ENCODE measurements at places on chromosomes 2 and 18. TPM values are rescaled to one million over a fixed set of nuclear protein-coding genes. Genes with fewer than 3 reads are reported as not detected.

The CDK5R2 gene
- total RNA-seq: not detected

The FZD7 gene
- 19.0 TPM for total RNA-seq

The LYPD6 gene
- total RNA-seq: 0.23 TPM

The ANKRD44 gene
- 53.3 TPM for total RNA-seq

The CDH20 gene
- total RNA-seq: not detected

The FAM228A gene
- 3.9 TPM for total RNA-seq

The DSG1 gene
- not detected for total RNA-seq

DNA sequence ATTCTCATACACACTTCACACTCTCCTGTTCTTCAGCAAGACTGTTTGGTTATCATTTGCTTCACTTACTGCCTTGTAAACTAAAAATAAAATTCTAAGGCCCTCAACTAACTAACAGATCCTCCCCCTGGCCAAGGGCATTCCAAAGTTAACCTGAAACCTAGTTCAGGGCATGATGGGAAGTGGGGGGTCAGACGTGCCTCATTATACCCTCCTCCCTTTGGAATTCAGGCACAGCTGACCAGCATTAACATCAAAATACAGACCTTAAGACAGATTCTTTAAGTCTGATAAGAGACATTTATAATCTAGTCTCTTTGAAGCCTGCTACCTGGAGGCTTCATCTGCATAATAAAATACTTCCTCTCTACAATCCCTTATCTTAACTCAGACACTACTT is 221.0 kb downstream of the NOL4 start:
- no peak overlapping the region for H3K4me3 ChIP-seq
- no peak for DNase-seq
- H3K4me1 ChIP-seq: no peaks in the 10 kb centered on the region
- no peaks in the 10 kb centered on the region for H3K27me3 ChIP-seq
- H3K27ac ChIP-seq: no peak overlapping the region
- H3K36me3 ChIP-seq: no peaks in the 10 kb centered on the region

DNA sequence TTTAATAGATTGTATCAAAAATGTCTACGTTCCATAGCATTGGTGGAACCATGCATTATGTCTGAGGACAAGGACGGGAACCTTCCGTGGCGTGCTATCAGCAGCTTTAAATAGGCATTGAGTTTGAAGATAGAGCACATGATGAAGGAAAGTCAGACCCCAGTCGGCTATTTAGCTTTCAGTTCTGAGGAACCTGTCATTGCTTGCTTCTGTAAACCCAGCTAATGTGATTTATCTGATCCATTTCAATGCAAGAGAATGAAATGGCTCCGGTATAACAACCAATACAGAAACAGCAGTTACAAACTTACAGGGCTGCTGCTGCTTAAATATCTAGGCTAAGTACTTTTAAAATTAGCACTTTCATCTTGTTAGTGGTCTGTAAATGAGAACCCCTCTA is 503.3 kb downstream of the RNF144A start:
- H3K36me3 ChIP-seq: no peaks in the 10 kb centered on the region
- no peak overlapping the region for H3K4me3 ChIP-seq
- no peaks in the 10 kb centered on the region for H3K4me1 ChIP-seq
- DNase-seq: no peak
- H3K27me3 ChIP-seq: no peaks in the 10 kb centered on the region
- no peak overlapping the region for H3K27ac ChIP-seq

DNA sequence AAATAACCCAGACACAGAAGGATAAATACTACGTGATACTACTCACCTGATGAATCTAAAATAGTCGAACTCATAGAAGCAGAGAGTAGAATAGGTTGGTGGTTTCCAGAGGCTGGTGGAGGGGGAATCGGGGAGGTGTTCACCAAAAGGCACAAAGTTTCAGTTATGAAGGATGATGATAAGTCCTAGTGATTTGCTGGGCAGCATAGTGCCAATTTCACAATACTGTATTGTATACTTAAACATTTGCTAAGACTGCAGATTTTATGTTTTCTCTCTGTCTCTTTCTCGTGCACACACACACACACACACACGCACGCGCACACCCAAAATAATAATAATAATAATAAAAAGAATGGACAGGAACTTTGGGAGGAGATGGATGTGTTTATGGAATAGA is 220.3 kb upstream of the EPAS1 start:
- no peak overlapping the region for H3K4me3 ChIP-seq
- DNase-seq: no peak
- no peak overlapping the region for H3K27ac ChIP-seq
- H3K36me3 ChIP-seq: no peaks in the 10 kb centered on the region
- no peaks in the 10 kb centered on the region for H3K4me1 ChIP-seq

- no peak overlapping the region for H3K27ac ChIP-seq
- no peaks in the 10 kb centered on the region for H3K36me3 ChIP-seq
- no peaks in the 10 kb centered on the region for H3K4me1 ChIP-seq
- no peak overlapping the region for H3K4me3 ChIP-seq
- no peak for DNase-seq
- no peaks in the 10 kb centered on the region for H3K27me3 ChIP-seq
These were observed 259.0 kb downstream of the HNMT start for GRCh38 chr2:138223319-138223718.

DNA sequence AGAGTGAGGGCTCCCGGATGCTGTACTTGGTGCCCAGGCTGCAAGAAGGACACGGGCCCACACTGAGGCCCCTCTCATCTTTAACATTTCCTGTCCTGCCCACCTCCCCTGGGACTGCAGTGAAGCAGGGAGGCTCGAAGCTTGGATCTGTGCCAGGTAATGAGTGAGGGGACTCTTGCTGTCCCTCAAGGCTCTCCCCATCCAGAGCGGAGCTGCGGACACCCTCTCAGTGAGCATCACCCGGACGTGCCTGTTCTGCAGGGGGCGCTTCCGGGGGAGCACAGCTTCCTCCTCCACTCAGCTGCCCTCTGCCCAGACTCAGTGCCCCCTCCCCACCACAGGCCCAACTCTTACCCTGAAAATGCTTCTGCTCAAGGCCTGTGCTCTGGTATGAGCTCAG is 150.0 kb upstream of the MYCN start:
- H3K4me1 ChIP-seq: no peaks in the 10 kb centered on the region
- H3K36me3 ChIP-seq: no peaks in the 10 kb centered on the region
- H3K4me3 ChIP-seq: no peak overlapping the region
- H3K27ac ChIP-seq: no peak overlapping the region
- H3K27me3 ChIP-seq: no peaks in the 10 kb centered on the region
- no peak for DNase-seq

GRCh38 chr2:43412114-43412753 is 183.6 kb downstream of the THADA start:
- H3K4me3 ChIP-seq: no peak overlapping the region
- no peaks in the 10 kb centered on the region for H3K27me3 ChIP-seq
- no peaks in the 10 kb centered on the region for H3K36me3 ChIP-seq
- peaks cover 7% of the 10 kb centered on the region for H3K4me1 ChIP-seq

DNA sequence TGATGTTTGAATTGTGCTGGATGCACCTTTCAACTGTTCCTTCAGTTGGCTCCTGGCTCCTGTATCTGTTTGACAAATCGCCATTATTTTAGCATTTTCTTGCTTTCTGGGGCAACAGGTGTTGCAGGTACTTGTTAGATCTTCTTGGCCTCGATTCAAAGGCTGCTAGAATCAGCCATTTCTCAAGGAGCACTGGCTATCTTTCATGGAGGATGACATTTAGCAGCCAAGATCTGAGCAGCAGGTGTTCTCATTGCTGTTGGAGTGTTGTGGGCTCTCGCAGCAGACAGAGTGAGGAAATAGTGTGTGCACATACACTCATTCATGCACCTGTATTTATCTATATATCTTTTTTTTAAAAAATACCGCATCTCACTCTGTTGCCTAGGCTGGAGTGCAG is 52.2 kb downstream of the INPP5D start:
- no peak overlapping the region for H3K27ac ChIP-seq
- H3K4me3 ChIP-seq: no peak overlapping the region
- H3K4me1 ChIP-seq: no peaks in the 10 kb centered on the region
- DNase-seq: no peak
- H3K36me3 ChIP-seq: no peaks in the 10 kb centered on the region
- no peaks in the 10 kb centered on the region for H3K27me3 ChIP-seq

DNA sequence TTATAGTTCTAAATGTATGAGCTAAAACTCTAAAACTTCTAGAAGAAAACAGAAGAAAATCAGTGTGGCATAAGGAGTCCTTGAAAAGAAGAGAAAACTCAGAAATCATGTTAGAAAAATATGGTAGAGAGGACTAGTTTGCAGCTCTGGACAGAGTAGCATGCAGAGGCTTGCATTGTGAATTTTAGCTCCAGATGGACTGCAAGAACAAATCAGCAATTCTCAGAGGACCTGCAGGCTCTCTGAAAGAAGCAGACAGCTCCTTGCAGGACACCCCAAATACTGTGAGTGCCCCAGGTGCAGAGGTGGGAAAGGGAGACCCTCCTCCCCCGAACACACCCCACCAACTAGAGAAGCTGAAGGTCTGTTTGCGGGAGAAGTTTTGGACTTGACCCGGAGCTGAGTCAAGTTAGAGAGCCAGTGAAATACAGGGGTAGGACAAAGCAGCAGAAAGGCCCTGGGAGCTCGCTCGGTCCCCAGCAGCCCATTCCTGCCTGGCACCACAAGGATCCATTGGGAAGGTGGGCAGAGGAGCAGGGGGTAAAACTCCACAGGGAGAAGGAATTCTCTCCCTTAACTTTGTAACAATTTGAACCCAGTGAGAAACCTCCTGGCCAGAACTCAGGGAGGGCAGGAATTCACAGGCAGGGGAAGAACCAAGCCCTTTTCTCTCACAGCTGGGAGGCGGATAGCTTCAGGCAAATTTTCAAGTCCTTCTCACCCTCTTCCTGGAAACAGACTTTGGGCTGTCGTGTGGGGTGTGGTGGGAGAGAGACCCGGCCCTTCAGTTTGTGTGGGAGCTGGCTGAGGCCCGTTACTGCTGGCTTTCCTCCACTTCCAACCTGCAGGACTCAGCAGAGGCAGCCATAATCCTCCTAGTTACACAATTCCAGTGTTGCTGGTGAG is 216.2 kb upstream of the SLC35G4 start:
- no peaks in the 10 kb centered on the region for H3K27me3 ChIP-seq
- H3K4me3 ChIP-seq: no peak overlapping the region
- H3K4me1 ChIP-seq: no peaks in the 10 kb centered on the region
- no peaks in the 10 kb centered on the region for H3K36me3 ChIP-seq
- DNase-seq: no peak
- H3K27ac ChIP-seq: no peak overlapping the region

DNA sequence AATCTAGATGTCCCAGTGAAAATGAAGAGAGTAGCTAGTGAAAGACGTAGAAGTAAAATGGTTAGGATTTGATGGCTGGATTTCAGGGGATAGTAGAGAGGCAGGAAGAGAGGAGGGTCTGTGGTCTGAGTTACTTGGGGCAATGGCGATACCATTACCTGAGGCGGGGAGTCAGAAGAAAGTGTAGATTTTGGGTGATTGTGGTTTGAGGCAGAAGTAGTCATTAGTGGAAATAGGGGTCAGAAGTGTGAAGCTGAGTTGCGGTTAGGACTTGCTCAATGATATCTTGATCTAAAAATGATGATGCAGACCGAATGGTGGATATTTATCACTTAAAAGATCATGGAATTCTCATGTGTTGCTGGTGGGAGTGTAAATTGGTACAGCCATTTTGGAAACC is 41.0 kb downstream of the CEP192 start:
- DNase-seq: no peak
- no peaks in the 10 kb centered on the region for H3K36me3 ChIP-seq
- H3K27ac ChIP-seq: no peak overlapping the region
- no peaks in the 10 kb centered on the region for H3K27me3 ChIP-seq

- H3K4me3 ChIP-seq: peak overlapping the region; percentile 58
- DNase-seq: peak; percentile 90
- no peaks in the 10 kb centered on the region for H3K36me3 ChIP-seq
- H3K27me3 ChIP-seq: no peaks in the 10 kb centered on the region
These were observed 569 bp downstream of the BABAM2 start for GRCh38 chr2:27890924-27891672.

DNA sequence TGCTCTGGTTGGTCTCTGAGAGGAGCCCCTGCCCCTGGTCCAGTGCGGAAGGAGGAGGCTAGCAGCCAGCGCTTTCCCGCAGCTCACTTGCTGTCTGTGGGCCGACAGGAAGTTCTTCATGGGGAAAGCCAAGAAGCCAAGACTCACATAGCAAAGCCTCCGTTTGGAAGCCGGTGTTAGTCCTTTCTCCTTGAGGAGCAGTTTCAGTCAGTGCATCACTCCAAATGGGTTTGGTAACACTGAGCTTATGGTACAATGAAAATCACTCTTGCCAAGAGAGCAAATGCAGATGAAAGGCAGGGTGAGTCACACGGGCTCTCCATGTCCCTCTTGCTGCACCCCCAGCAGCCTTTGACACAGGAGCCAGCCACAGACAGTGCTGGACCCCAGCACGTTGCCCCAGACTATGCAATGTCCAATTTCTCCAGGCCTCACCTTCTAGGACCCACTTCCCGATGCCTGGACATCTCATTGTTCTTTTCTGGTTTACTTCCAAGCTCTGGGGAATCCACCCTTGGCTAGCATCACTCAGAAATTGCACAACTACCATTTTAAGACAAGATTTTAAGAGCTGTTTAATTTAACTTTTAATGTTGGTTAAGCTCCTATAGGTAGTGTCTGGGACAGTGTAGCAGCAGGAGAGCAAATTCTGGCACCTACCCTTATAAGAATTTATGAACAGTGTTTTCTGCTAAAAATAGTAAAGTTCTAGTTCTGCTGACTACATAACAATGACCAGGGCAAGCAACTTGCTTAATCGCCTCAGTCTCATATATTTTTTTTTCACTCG is 174.9 kb downstream of the ASB1 start:
- H3K27ac ChIP-seq: peak overlapping the region; percentile 18
- H3K27me3 ChIP-seq: no peaks in the 10 kb centered on the region
- H3K36me3 ChIP-seq: no peaks in the 10 kb centered on the region

- H3K4me3 ChIP-seq: no peak overlapping the region
- peaks cover 2% of the 10 kb centered on the region for H3K36me3 ChIP-seq
- H3K4me1 ChIP-seq: no peaks in the 10 kb centered on the region
- DNase-seq: no peak
- H3K27me3 ChIP-seq: no peaks in the 10 kb centered on the region
These were observed 6.9 kb downstream of the HSBP1L1 start for GRCh38 chr18:79971211-79971952.

GRCh38 chr2:172977270-172978062 is 98.2 kb upstream of the MAP3K20 start:
- no peaks in the 10 kb centered on the region for H3K27me3 ChIP-seq
- H3K27ac ChIP-seq: no peak overlapping the region
- H3K4me1 ChIP-seq: no peaks in the 10 kb centered on the region
- H3K36me3 ChIP-seq: no peaks in the 10 kb centered on the region
